Brain pericyte (primary cell): ENCODE measurements at places on chromosomes 11 and 22.

GRCh38 chr11:7630002-7630401, 43.3 kb downstream of the CYB5R2 start:
- no peak for DNase-seq

- peak; percentile 81 for DNase-seq
These were observed 27.6 kb downstream of the TENM4 start for GRCh38 chr11:79413268-79413667.

DNA sequence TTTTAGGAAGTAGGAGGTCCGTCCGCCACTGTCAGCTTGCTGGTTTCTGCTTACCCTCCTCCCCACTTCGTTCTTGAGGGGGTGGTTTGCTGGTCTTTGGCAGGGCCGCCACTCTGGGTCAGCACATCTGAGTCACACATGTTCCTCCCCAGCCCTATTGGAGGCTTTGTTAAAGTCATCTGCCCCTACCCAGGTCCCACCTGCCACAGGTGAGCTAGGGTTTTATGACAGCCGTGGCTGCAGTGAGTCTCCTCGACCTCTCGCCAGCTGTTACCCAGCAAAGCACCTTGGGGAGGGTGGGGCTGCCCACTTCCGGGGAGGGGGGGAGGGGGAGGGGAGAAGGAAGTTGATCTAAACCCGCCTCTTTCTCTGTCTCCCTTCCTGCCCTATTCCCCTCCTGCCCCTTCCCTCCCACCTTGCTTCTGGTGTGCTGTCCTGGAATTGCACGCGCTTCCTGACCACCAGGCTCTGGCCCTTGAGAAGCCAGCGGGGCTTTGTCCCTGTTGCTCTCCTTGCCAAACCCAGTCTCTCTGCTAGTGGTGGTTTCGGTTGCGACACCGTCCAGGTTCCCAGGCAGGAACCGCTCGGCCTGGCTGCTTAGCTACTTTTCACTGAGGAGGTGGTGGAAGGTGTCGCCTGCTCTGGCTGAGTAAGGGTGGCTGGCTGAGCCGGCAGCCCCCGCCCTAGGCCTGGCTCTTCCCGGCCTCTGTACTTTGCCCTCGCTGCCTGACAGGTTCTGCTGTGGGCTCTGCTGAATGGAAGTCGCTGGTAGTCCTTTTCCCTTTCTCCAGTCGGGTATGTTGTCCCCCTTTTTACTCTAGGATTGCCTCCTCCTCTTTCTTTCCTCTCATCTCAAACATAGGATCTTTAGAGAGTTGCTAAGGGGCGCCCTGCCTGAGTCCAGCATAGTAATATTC, 28.5 kb downstream of the RCOR2 start:
- no peak for DNase-seq

DNA sequence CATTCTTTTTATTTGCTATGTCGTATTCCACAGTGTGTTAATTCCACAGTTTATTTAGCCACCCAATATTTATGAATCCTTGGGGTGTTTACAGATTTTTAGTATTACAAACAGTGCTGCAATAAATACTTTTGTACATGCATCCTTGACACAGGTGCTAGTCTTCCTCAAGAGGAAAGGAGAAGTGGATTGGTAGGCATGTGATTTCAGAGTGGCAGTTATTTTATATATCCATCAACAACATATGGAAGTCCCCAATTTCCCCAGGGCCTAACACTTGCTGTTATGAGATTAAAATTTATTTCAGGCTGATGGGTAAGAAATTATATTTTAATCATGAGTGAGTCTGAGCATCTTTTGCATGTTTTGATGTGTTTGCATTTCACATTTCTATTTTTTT, 17.9 kb downstream of the TRIM44 start:
- DNase-seq, result no peak

DNA sequence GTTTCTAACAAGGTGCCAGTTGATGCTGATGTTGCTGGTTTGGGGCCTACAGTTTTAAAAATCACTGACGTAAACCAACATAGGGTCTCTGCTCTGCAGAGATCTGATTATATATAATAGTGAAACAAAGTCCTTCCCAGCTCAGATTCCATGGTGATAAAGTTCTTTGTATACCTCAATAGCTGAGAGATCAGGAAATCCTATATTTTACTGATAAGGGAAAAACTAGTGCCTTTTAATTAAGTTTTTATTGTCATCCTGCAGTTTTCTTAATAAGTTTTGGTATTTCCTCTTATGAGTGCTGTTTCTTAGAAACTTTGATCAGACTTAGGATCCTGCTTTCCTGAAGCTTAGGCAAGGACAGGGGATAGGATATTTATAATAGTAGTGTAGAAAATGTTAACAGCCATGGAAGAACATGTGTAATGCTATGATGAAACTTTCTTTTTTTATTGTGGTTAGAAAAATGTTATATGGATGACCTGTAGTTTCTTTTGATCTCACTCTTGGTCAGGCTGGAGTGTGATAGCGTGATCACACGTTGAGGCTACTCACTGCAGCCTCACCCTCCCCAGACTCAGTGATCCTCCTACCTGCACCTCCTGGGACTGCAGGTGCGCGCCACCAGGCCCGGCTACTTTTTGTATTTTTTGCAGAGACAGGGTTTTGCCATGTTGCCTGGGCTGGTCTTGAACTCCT, 14.1 kb downstream of the CAPRIN1 start:
- no peak for DNase-seq

DNA sequence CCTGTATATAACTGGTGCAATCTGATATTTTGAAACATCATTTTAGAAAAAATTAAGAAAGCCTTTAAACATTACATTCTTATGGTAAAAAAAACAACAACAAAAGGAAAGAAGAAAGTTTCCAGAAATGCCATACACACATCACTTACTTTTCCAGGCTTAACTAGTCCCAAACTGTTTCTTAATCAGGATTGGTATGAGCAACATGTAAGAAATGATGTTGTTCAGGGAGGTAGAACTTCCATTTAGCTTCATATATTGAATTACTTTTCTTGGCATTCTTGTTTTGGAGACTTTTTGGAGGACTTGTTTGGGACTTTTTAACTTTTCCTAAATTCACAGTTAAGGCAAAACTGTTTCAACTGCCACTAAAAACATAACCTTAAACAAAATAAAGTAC, 791.5 kb downstream of the METTL15 start:
- DNase-seq, result no peak

- no peak for DNase-seq
These were observed at the start of gene LARGE2 for GRCh38 chr11:45922425-45923082. TSS of gene LARGE2 (plus strand) at chr11:45922656. CDS start at chr11:45922883, 227 bp downstream.

DNA sequence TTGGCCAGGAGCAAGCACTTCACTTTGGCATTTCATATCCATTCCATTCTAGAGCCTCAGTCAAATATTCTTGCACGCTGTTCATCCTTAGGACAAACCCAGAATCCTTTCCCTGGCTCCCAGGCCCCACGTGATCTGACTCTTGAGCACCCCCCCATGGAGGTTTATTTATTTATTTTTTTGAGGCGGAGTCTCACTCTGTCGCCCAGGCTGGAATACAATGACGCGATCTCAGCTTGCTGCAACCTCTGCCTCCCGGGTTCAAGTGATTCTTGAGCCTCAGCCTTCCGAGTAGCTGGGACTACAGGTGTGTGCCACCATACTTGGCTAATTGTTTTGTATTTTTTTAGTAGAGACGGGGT, 12.7 kb upstream of the TSGA10IP start:
- no peak for DNase-seq

GRCh38 chr11:23111527-23111926, 251.3 kb upstream of the CCDC179 start:
- no peak for DNase-seq

DNA sequence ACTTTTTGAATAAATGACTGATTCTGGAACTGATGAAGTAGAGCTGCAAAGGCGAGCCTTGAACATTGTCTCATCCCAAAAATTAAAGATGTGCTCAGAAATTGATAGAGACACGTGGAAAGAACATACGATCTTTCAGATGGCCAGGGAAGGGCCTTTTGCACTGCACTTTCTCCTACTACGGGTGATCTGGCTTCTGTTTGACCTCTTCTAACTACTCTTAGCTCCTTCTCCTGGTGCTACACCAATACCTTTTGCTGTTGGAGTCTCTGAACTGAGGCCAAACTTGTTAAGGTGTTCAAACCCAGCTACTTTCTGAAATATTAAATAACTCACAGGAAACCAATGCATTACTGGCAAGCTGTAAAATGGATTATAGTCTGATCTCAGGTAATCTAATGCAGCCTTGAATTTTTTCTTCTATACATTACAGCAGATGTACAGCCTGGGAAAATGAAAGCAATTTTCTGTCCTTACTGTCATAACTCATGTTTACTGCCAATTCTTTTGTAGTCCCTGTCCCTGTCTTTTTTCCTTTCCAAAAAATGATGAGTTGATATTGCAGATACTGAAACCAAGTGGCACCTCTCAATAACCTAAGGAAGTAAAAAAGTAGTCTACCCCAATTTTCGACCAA, 1086.1 kb upstream of the CNTN5 start:
- no peak for DNase-seq
